ENCODE measurements at places on chromosomes 16 and 17.

- ATAC-seq: no peak
These were observed 22.3 kb upstream of the HLF start for GRCh38 chr17:55242476-55242875.

DNA sequence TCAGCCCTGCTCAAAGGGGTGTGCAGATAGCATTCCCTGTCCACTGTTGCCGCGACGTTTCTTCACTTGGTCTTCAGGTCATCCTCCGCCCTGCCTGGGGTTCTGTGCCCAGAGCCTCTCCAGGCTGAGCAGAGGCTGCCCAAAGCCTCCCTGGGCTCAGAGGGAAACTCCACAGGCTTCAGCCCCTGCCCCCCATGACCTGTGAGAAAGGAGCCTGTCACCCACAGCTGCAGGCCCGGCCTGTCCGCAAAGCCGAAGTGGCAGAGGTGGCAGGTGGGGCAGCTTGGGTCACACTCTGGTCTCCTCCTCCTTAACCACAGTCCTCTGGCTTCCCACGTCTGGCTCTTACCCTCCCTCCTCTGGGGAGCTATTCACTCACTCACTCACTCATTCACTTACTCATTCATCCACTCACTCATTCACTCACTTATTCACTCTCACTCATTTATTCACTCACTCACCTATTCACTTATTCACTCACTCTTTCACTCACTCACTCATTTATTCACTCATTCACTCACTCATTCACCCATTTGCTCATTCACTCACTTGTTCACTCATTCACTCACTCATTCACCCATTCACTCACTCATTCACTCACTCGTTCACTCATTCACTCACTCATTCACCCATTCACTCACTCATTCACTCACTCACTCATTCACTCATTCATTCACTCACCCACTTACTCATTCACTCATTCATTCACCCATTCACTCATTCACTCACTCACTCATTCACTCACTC is 7.1 kb upstream of the CPSF4L start:
- ATAC-seq: peak; percentile 39

- no peak for ATAC-seq
These were observed 52.5 kb downstream of the TEKT5 start for GRCh38 chr16:10641953-10642949.

DNA sequence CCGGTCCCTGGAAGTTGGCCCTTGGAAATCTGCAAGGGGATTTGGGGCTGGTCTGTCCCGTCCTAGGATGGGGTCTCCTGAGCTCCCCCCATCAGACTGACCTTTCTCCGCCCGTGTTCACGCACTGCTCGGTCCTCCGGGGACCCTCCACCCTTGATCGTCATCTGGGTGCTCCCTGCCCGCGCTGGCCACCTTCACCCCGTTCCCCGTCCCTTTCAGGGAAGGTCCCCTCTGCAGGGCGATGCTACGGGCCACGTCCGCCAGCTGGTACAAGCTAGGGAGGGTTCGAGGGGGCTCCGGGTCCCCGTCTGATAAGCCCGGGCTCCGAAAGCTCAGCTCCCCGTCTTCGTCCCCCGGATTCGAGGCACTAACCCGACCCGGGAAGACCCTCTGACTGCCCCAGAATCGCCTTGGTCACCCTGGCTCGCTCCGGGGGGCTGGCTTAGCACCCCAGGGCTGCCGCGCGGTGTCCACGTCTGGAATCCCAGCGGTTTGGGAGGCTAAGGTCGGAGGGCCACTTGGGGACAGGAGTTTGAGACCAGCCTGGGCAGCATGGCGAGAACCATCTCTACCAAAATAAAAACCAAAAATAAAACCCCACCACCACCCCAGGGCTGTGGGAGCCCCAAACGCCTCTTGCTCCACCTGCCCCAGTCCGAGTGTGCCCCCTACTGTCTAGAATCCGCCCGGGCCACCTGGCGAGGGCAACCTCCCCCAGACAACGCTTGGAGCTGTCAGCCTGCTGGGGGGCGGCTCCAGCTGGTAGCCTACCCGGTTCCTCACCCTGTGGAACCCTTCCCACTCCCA is 1.1 kb upstream of the SLC43A2 start:
- ATAC-seq: peak; percentile 13

GRCh38 chr16:46762583-46762982 is 14.4 kb upstream of the MYLK3 start:
- no peak for ATAC-seq

DNA sequence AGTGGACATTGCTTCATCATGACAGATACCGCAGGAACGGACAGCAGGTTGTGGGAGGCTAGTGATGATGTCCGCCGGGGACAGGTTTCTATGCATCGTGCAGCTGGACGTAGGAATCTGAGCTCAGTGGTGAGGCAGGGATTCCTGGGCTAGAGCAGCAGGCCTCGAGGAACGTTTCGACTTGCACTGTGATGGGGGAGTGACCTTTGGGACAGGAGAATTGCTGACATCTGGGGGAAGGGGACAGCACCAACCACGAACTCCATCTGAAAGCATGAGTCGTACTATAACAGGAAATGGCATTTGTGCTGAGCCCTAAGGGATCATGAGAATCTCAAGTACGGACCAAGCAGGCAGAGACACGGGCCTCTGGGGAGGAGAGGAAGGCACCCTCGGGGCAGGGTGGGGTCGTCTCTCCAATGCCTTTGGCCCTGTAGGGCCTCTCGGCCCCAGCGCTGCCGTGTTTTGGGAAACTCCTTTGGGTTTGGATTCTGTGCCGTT is 65.8 kb upstream of the ENDOV start:
- peak; percentile 25 for ATAC-seq
